ENCODE measurements at places on chromosomes 11 and 22. TPM values are rescaled to one million over a fixed set of nuclear protein-coding genes. Genes with fewer than 3 reads are reported as not detected.

GRCh38 chr11:111981270-111981669, 43.9 kb upstream of the DLAT start:
- no peak for DNase-seq
- no peak overlapping the region for H3K4me3 ChIP-seq
- no peaks in the 10 kb centered on the region for H3K27me3 ChIP-seq
- peaks cover 12% of the 10 kb centered on the region for H3K36me3 ChIP-seq

GRCh38 chr11:55367674-55368073, at the start of gene OR4A15:
OR4A15 (plus strand) TSS chr11:55367974; CDS start chr11:55367974, 0 bp downstream.
- H3K27me3 ChIP-seq = no peaks in the 10 kb centered on the region
- no peak within 1 kb of the TSS for H3K4me3 ChIP-seq
- no peak within 1 kb of the TSS for H3K27ac ChIP-seq
- H3K36me3 ChIP-seq = no peaks in the 10 kb centered on the region
- DNase-seq = no peak

DNA sequence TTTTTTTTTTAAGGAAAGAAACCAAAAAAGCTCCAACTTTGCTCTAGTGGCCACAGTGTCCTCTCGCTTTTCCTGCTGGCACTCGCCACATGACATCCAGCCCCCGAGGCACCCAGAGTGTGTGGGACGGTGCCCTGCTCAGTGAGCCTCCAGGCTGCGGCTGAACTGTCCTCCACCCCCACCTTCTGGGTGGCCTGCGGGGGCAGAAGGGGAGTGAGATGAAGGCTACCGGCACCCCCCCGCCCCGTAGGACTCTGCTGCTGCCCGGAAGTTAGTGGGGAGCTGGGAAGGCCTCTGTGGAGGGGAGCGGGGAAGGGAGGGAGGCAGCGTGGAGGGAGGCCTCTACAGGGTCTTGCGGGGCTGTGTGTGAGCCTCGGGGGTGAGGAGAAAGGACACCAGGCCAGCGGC, 264.4 kb downstream of the CTTN start:
- no peak overlapping the region for H3K4me3 ChIP-seq
- DNase-seq = no peak
- no peaks in the 10 kb centered on the region for H3K36me3 ChIP-seq
- no peaks in the 10 kb centered on the region for H3K4me1 ChIP-seq
- peaks cover 37% of the 10 kb centered on the region for H3K27me3 ChIP-seq
- no peak overlapping the region for H3K27ac ChIP-seq

- peaks cover 32% of the 10 kb centered on the region for H3K4me1 ChIP-seq
- no peaks in the 10 kb centered on the region for H3K27me3 ChIP-seq
- peaks cover 37% of the 10 kb centered on the region for H3K36me3 ChIP-seq
- no peak for DNase-seq
Observed at GRCh38 chr22:31615491-31615860, 46.5 kb downstream of the PISD start.

GRCh38 chr11:84800755-84801346, 826.3 kb downstream of the DLG2 start:
- H3K4me3 ChIP-seq = no peak overlapping the region
- no peak overlapping the region for H3K27ac ChIP-seq
- no peaks in the 10 kb centered on the region for H3K27me3 ChIP-seq
- no peaks in the 10 kb centered on the region for H3K36me3 ChIP-seq
- H3K4me1 ChIP-seq = no peaks in the 10 kb centered on the region

DNA sequence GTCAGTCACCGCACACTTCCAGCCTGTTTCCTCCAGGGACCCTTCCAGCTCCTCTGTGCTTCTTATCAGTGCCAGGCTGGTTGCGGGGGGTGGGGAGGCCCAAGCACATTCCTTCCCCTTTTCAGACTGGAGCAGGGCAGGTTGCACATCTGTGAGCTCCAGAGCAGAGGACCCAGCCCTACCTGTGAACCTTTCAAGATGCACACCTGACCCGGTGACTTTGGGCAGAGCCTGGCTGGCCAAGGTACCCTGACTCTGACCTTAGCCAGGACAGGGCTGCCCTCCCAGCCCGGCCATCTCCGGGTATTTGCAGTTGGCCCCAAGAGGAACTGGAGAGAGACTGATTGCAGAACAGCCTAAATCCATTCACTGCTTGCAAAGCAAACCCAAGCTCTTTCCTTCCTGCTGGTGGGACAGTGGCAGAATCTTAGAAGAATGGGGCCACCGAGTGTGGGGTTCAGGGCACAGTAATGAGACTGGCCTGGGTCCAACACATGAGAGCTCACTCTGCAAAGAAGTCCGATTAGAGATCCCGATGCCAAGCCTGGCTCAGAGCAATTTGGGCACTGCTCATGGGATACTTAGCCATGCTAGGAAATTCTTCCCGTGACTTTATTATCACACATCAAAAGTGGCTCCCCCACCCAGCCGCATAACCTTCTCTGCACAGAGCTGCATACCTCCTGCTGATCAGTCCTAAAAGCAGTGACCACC, 64.7 kb upstream of the CCND1 start:
- H3K36me3 ChIP-seq = no peaks in the 10 kb centered on the region
- peak; percentile 62 for DNase-seq
- no peak overlapping the region for H3K27ac ChIP-seq

DNA sequence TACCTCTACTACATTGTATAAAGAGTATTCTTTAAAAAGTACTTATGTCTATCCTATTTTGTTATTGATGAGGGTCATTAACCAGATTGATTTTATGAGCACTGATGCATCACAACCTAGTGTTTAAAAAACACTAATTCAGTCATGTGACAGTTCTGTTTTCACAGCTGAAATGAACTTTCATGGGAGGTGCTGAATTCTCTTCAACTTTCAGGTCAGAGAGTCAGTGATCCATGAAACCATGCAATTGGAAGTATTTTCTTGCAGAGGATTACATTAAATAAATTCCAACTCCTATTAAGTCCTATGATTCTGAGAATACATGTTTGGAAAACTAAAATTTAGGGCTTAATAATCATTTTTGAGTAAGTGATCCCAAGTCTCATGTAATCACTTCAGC, 889.4 kb downstream of the KCNA4 start:
- H3K36me3 ChIP-seq = no peaks in the 10 kb centered on the region
- H3K27me3 ChIP-seq = no peaks in the 10 kb centered on the region
- H3K4me3 ChIP-seq = no peak overlapping the region
- H3K4me1 ChIP-seq = no peaks in the 10 kb centered on the region
- no peak for DNase-seq

DNA sequence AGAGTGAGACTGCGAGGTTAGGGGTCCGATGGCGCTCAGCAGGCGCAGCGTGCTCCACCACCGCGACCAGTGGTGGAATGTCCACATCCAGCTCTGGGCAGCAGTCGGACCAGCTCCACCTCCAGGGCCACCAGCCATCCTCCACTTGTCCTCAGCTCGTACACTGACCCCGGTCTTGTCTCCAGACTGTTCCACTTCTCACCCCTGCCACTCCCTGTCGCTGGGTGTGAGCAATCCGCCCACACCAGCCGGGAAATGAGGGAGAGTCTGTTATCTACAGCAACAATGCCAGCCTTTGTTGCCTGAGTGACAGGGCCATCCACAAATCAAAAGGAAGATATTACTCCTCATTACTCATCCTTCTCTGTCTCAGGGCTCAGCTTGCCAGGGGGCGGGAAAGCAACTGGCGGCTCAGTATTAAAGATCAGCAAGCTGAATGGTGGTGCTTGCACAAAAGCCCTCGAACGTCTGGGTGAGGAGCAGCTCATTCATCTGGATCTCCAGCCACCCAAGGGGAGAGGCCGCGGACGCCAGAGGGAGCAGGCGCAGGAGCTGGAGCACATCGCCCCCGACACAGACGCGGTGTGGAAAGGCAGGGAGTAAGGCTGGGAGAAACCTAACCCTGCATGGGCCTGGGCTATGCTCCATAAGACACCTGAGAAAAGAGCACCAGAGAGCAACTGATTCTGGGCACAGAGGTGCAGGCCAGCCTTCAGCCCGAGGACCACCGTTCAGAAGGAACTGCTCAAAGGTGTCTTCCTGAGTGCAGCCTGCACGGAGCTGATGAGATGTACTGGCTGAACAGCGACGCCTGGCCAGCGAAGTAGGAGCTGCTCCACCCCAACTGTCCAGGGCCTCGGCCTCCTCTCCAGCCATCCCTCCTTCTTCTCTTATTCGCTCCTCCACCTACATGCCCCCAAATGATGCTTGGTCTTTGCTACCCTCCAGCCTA, 21.9 kb downstream of the IGSF9B start:
- H3K4me3 ChIP-seq = no peak overlapping the region
- no peaks in the 10 kb centered on the region for H3K27me3 ChIP-seq
- DNase-seq = no peak
- H3K36me3 ChIP-seq = no peaks in the 10 kb centered on the region
- H3K27ac ChIP-seq = no peak overlapping the region

DNA sequence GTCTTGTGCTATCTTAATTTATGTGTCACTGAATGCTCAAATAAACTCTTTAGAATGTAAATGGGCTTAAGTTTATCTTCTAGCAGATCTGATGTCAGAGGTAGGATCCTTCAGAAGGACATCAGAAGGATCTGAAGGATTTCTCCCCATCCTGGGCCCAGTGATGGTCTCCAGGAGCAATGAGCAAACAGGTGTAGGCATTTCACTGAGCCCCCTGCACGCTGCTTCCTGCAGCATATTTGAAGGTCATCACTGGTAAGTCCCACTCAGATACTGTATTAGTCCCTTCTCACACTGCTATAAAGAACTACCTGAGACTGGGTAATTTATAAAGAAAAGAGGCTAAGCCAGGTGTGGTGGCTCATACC, 4.5 kb downstream of the GSTP1 start:
- no peaks in the 10 kb centered on the region for H3K27me3 ChIP-seq
- H3K36me3 ChIP-seq = peaks cover 21% of the 10 kb centered on the region
- H3K4me1 ChIP-seq = peaks cover 4% of the 10 kb centered on the region

DNA sequence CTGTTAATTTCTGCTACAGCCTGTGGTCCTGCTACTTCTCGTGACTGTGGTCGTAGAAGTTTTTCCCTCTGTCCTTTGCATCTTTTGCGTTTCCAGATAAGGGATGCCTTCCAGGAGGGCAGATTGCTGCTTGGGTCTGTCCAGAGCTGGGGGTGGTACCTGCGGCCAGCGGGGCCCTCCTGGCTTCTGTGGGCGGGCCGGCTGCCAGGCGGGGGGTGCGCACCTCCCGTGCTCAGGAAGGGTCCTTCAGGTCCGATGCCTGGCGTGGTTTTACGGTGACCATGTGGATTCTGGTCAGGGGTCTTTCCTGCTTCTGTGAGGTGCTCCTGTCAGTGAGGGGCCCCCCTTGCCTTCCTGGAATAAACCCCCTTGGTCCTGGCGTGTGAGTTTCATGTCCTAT, 84.8 kb downstream of the KCNQ1 start:
- no peaks in the 10 kb centered on the region for H3K27me3 ChIP-seq
- no peaks in the 10 kb centered on the region for H3K36me3 ChIP-seq
- no peak overlapping the region for H3K27ac ChIP-seq
- DNase-seq = peak; percentile 58
- H3K4me3 ChIP-seq = no peak overlapping the region
- H3K4me1 ChIP-seq = peaks cover 17% of the 10 kb centered on the region

DNA sequence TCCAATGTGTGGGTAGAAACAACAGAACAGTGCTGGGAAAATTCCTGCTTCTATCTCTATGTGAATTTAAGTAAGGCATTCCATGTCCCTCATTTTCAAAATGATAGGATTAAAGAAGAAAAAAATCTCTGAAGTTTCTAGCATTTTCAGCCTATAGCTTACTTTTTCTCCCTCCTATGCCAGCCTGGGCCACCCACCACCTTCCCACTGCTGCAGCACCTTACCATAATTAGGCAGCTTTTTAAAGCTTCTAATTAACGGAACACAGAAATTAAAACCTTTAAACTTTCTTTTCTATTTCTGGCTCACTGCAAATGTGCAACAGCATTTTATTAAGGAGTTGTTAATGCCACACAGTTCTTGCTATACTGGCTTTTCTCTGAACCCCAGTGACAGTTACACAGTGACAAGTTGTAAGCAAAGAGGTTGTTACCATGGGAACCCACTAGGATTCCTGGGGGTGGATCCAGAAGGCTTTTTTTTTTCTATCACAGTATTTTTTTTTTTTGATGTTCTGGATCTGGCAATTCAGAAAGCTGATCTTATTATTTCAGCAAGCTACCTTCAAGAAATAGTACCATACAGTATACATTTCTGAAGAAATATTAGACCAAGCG, 20.2 kb downstream of the CELF1 start:
- H3K27ac ChIP-seq = no peak overlapping the region
- DNase-seq = no peak
- H3K4me3 ChIP-seq = no peak overlapping the region
- peaks cover 32% of the 10 kb centered on the region for H3K4me1 ChIP-seq
- no peaks in the 10 kb centered on the region for H3K27me3 ChIP-seq

DNA sequence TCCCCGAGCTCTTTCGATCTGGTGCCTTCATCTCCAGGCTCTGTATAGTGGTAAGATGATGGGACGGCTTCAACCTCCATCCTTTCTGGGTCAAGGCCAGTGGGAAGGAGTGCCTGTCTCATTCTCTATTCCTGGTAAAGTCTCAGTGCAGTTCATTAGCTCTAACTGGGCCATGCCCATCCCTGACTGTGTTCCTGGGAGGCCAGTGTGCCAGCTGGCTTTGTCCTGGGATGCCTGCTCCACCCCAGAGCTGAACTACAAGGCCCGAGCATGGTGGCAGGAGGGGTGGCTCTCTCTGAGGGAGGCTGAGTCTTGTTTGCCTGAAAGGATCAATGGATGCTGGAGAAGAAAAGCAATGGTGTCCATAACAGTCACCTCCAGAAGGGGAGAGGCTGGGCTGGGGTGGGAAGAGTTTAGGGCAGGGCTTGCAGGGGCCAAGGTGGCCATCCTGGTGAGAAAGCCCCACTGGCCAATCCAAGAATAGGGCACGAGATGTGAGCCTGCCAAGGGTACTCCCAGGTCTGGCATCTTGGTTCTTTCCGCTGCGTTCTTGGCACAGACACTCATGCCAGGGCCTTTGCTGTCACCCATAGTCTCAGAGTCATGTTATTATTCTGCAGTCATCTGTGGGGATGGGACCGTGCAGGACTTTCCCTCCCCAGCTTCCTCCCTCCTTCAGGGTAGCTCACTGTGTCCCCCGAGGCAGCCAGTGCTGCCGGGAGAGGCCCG, 60.1 kb downstream of the PARVB start:
- no peak overlapping the region for H3K27ac ChIP-seq
- peaks cover 14% of the 10 kb centered on the region for H3K4me1 ChIP-seq
- no peaks in the 10 kb centered on the region for H3K36me3 ChIP-seq
- no peaks in the 10 kb centered on the region for H3K27me3 ChIP-seq

DNA sequence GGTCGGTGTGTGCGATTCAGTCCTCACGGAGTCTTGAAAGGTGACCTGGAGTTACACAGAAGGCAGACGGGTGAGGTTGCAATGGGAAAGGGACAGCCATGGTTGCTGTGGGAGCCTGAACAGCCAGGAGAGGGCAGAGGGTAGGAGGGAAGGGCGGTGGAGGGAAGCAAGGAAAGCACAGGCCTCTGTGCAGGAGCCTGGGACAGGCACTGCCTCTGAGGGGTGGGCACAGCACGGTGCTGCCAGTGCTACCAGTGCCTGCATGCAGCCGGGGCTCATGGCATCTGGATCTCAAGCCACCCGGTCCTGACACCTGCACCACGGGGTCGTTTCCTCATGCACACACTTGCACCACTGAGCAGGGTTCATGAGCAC, 401.0 kb downstream of the TBC1D22A start:
- no peaks in the 10 kb centered on the region for H3K27me3 ChIP-seq
- H3K27ac ChIP-seq = no peak overlapping the region
- no peaks in the 10 kb centered on the region for H3K4me1 ChIP-seq
- no peak overlapping the region for H3K4me3 ChIP-seq
- DNase-seq = peak; percentile 46
- no peaks in the 10 kb centered on the region for H3K36me3 ChIP-seq

GRCh38 chr22:42648368-42649245, 585 bp downstream of the CYB5R3 start:
- H3K36me3 ChIP-seq = no peaks in the 10 kb centered on the region
- peak overlapping the region; percentile 93 for H3K4me3 ChIP-seq
- H3K4me1 ChIP-seq = peaks cover 49% of the 10 kb centered on the region

Gene SLC17A6
- total RNA-seq = not detected

Gene ZBED4
- 11.8 TPM for total RNA-seq

Gene ARHGAP20
- total RNA-seq = 6.6 TPM

Gene KRTAP5-9
- not detected for total RNA-seq

Gene NNMT
- total RNA-seq = 349 TPM

Gene PITPNM1
- total RNA-seq = 38.2 TPM

Gene OR8A1
- not detected for total RNA-seq

Gene LARGE1
- 33.5 TPM for total RNA-seq

Gene DEFB131B
- total RNA-seq = not detected

Data from upper lobe of right lung (tissue), 1 donor.